Stimulated activated CD8-positive, alpha-beta memory T cell treated with anti-CD3 and anti-CD28 coated beads, Interleukin-4, amount 100 ng/mL, for 4 hours (primary cell): ENCODE measurements at places on chromosomes 2 and 18.

GRCh38 chr2:131408207-131408606 lies 44.2 kb upstream of the RAB6D start:
- no peak for DNase-seq

GRCh38 chr18:9062418-9062751 lies 40.1 kb upstream of the NDUFV2 start:
- no peak for DNase-seq

- DNase-seq, result no peak
These were observed 1.1 kb downstream of the PREB start for GRCh38 chr2:27133195-27133875.

DNA sequence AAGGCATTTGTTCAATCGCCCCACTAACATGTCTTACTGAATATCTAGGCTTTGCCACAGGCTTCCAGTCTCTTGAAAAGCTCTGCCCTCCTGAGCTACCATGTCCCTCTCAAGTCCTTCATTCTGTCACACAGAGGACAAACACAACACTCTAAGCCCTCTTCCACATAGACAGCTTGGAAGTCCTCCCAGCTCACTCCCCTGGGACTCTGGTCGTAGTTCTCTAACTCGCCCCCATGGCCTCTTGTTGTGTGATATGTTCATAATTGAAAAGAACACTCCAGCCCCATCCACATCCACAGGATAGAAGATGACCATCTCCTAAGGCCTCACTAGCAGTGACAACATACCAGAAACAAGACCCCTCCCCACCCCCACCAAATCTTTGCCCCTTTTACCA lies 37.9 kb downstream of the BUB1 start:
- no peak for DNase-seq

DNA sequence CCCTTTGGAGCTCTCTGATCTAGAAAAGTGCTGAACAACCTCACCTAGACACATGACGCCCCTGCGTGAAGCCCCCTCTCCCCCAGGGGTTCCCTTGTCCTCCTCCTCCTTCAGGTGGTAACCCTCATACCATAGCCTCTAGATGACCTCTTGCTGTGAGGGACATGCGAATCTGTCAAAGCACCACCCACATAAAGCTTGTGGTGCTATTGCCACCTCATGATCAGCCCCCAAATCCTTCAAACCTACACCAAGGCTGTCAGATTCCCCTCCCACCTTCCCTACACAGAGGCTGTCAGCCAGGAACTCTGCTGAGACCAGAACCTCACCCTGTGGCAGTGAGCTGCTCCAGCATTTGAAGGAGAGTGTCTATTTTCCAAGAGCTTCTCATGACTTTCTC lies 43.1 kb upstream of the TEX51 start:
- DNase-seq, result no peak
